DMS79 treated with DMSO at 0.1 percent for 48 hours (cell line): ENCODE measurements at places on chromosomes 3 and 15.

GRCh38 chr3:128617270-128617556 lies 33.4 kb downstream of the RPN1 start:
- no peak for DNase-seq

GRCh38 chr15:80604583-80605575 lies 90.2 kb upstream of the ABHD17C start:
- DNase-seq = no peak

DNA sequence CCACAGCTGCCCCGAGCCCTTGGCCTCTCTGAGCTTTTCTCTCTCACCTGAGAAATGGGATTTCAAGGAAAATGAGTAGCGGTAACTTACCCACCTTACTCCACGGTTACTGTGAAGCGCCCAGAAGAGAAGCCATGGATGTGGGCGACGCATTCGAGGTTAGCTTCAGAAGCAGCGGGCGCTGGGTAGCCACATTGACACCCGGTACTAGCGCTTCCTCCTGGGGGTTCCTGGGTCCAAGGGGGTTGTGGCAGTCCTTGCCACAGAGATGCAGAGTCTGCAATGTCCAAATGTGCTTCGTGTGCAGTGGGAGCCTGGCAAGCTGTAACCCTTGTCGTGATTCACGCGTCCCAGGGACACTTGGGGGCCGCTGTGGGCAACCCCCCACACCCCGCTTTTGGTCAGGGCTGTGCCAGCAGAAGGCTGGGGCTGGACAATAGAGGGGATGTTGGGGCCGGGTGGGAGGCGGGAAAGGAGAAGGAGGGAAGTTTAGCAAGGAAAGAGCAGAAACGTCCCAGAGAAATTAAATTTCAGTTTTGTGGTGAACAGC lies 41.4 kb upstream of the FURIN start:
- DNase-seq = no peak

- no peak for DNase-seq
These were observed 312.0 kb upstream of the RASGRP1 start for GRCh38 chr15:38876621-38877020.

GRCh38 chr3:8623741-8624140 lies 20.9 kb downstream of the SSUH2 start:
- no peak for DNase-seq

GRCh38 chr3:14811684-14812083 lies 7.1 kb upstream of the FGD5 start:
- no peak for DNase-seq

GRCh38 chr15:85592148-85592547 lies 202.6 kb downstream of the KLHL25 start:
- DNase-seq = no peak

- DNase-seq = peak; percentile 18
These were observed 7.2 kb upstream of the ZNF609 start for GRCh38 chr15:64452988-64453688.

DNA sequence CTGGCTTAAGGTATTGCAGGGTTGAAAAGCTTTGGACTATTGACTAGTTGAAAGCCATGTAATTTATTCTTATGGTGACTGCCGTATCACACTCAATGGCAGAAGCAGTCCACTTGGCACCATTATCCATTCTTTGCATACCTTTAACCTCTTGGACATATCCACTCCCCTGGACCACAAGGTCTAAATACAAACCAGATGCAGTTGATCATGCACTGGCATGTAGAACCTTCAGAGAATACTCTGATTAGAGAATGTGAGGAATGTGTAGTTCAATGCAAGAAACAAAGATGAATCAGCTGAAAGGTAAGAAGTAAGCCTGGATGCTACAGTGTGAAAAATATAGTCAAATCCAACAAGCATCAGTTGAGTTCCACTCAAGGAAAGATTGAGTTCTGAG lies 93.1 kb downstream of the FRMD5 start:
- DNase-seq = no peak

DNA sequence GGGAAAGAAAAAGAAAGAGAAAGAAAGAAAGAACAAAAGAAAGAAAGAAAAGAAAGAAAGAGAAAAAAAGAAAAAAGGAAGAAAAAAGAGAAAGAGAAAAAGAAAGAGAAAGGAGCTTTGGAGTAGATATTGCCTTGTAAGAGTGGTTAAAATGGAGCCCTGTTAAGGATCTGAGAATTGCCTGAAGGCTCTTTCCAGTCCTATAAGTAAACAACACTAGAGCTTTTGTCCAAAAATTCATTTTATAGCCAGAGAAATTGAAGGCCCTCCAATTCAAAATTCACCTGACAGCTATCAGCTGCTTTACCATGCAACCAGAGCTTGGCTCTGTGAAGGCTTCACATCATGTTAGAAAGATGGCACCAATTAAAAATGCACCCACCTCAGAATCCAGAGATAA lies 102.1 kb upstream of the FRMD4B start:
- no peak for DNase-seq

- no peak for DNase-seq
These were observed 10.5 kb upstream of the SLITRK3 start for GRCh38 chr3:165206454-165207266.

GRCh38 chr3:4633078-4634004 lies 140.2 kb downstream of the ITPR1 start:
- DNase-seq = peak; percentile 46

GRCh38 chr3:80159990-80160506 lies 392.2 kb upstream of the ROBO1 start:
- DNase-seq = no peak

- DNase-seq = no peak
These were observed 14.9 kb downstream of the ATP13A3 start for GRCh38 chr3:194471863-194472262.

DNA sequence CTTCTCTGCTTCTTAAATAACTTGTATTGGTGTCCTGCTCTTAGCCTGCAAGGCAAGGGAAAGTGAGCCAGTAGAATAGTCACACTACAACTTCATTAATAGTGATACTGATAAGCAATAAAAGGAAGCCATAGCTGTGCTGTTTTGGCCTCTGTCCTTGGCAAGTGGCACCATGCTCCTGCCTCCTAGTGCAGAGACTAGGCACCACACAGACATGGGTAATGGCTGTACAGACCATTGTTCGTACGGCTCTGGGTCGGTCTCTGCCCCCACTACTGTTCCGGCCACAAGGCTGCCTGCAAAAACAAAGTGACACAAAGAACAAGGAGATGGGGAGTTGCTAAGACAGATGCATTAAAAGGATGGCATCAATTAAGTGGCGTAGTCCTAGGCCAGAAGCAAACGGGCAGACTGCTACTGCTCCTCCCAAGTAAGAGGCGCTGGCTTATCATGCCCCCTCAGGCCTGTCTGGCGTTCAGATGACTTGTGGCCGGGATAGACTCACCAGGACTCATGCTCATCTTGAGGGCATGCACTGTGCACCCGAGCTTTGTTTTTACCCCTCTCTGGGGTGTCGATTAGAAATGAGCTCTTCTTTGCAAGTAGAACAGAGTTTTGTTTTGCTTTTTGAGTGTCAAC lies 75.6 kb downstream of the TRAK1 start:
- DNase-seq = no peak

DNA sequence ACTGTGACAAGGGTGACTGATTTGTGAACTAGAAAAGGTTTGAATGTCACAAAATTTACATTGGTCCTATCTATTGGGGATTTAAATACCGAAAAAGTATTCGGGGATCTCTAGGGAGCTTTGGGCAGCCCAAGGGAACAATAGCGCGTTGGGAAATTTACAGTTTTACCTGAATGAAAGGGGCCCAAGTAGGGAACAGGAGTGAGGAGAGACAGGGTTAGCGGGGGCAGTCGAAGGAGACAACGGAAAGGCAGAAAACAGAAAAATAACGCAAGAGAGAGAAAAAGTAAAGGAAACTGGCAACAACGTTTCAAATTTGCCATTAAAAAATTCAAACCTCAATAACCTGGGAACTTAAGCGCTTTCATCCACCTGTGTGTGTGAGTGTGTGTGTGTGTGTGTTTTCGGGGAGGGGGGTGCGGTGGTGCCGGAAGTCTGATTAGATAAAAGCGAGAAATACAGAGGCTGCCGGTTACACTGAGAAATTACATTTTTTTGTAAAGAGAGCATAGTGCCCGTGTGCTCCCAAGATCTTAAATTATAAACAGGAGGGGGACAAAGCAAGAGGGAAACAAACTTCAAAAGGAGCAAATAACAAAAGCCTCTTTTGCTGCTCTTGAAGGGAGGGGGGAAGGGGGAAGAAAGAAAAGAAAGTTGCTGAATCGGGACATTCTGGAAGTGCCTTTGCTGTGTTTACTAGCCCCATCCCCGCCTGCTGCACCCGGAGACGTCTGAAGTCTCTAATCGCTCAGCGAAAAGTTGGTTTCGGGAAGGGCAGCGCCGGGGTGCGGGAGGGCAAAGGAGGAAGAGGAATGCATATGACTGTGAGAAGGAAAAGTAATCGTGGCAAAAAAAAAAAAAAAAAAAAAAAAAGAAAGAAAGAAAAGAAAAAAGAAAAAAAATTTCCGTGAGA lies 721 bp upstream of the ZIC1 start:
- DNase-seq = no peak
